ENCODE measurements at places on chromosomes 4 and X.

DNA sequence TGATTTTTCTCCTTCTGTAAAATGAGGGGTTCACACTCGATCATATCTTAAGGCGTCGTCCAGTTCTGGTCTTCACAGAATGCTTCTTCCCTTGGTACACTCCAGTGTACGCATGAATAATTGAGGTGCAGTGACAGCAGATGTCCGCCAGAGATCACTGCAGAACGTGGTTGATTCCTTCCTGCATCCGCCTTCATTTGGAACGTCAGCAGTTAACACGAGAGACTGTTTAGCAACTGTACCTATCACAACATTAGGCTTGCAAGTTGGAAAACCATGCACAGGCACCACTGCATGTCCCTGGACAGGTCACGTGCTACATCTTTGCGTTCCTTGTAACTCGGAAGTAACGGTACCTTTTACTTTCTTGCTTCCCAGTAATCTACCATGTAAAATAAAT, 66.0 kb upstream of the GEMIN8 start:
- DNase-seq, result no peak

GRCh38 chr4:26426892-26427291, 63.4 kb downstream of the CCKAR start:
- DNase-seq, result no peak

- DNase-seq, result peak; percentile 23
These were observed 662 bp downstream of the APBB2 start for GRCh38 chr4:41213625-41214135.

GRCh38 chr4:85499573-85499972, 24.6 kb downstream of the ARHGAP24 start:
- no peak for DNase-seq

- no peak for DNase-seq
These were observed 55.7 kb downstream of the ANTXR2 start for GRCh38 chr4:80017125-80017854.

DNA sequence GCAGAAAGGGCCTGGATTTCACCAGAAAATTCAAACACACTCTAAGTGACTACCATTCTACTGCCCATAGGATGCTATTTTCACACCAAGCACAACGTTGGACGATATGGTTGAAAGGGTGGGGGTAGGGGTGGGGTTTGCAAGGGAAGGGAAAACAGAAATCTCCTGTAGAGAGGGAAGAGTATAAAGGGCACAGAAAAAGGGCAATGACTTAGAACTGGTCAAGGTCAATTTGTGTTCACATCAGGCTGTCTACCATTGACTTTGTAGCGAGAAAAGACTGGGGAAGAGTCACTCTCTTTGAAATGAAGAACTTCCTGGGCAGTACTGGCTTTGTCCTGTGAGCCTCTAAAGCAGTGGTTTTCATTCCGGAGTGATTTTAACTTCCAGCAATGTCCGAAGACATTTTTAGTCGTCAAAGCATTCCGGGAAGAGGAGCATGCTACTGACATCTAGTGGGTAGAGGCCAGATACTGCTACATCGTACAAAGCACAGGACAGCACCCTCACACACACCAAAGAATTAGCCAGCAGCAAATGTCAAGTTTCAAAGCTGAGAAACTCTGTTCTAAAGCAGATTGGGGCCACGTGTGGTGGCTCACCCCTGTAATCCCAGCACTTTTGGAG, 48.4 kb upstream of the SLC7A3 start:
- DNase-seq, result no peak

DNA sequence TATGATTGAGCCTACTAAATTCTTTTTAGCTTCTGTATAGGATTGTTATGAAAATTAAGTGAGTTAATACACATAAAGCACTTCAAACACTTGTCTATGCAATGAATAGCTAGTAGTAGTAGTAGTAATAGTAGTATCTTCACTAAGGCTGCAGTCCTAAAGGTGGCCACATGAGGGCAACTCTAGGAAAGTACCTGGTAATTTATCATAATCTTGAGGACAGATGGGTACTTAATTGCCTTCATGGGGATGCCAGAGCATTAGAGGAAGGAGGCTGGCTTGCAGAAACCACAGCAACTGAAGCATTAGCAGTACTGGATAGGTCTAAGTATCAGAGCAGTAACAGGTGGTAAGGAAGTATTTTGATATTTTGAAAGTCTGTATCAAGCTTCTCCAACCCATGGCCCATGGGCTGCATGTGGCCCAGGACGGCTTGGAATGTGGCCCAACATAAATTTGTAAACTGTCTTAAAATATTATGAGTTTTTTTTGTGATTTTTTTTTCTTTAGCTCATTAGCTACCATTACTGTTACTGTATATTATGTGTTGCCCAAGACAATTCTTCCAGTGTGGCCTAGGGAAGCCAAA, 17.3 kb downstream of the NIPAL1 start:
- DNase-seq, result peak; percentile 24

DNA sequence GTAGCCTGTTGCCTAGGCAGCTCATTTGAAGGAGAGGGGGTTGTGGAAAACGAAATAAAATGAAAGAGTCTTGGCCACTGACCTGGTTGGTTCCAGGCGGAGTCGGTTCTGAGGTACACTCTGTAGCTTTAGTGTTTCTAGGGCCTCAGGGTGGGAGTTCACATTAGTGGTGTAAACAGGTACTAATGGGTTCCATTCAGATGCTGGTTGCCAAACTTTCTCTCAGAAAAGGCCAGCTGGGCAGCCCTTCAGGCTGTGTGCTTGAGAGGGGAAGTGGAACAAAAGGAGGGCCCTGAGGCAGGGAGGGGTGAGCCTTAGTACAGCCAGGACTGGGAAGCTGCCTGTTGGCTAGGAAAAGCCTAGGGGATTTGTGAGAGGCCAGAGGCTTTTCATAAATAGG, 24.8 kb downstream of the NHSL2 start:
- DNase-seq, result no peak

DNA sequence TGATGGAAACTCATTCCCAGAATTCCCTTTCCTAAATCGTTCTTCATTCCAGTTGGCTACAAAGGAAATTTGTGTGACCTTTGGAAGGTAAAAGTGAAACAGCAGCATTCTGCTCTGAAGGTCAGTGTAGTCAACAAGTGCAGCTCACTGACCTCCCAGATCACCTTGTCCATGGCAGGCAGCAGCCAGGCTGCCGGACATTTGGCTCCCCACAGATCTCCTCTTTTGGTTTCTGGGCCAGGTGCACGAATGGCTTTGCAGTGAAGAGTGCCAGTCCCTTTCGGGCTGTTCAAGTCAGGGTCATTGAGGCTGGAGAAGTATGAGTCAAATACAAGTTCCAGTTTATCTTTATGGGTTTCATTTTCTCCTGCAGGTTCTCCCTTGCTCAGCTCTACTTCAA, 14.3 kb downstream of the GPRIN3 start:
- DNase-seq, result no peak

- DNase-seq, result no peak
These were observed 460.6 kb downstream of the NAF1 start for GRCh38 chr4:162706051-162706450.

GRCh38 chr4:25727711-25728493, 72.3 kb downstream of the SLC34A2 start:
- DNase-seq, result no peak

DNA sequence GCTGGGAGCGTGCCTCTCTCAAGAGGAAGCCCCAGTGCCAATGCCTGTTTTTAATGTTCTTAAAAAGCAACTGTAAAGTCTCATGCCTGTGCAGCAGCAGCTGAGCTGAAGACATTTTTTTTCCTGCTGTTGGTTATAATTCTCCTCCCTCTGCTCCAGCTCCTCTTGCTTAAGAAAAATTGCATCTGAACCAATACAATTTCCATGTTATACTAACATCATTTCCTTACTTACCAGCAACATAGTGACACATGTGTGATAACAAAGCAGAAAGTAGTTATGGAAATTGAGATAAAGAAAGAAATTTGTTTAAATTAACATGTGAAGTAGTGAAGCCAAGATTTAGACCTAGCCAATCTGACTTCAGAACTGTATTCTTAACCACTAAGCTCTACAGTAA, 101.4 kb downstream of the TBC1D19 start:
- DNase-seq, result no peak

DNA sequence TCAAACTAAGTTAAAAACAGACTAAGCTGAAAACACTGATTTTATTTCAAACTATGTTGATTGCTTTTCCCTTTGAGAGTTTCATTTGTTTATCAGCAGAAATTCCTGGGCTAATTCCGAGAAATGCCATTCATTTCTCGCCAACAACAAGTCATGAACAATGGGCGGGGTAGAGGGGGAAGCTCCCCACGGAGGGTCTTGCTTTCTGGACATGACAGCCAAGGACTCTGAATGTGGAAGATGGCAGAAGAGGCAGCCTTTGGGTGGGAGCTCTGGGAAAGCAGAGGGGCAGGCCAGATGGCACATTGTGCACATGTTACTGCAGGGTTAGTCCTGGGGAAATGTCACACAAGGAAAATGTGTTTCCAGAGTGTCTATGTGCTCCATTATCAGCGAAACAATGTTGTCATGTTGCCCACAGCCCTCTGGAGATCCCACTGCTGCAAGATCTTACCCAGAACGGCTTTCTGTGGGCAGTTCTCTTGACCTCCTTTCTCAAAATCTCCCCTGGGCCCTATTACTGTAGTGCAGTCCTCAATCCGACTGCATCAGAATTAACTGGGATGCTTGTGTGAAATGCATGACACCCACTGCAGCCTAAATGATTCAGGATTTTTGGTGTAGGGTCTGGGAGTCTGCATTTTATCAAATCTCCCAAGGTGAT, 45.0 kb downstream of the CHRDL1 start:
- DNase-seq, result no peak

DNA sequence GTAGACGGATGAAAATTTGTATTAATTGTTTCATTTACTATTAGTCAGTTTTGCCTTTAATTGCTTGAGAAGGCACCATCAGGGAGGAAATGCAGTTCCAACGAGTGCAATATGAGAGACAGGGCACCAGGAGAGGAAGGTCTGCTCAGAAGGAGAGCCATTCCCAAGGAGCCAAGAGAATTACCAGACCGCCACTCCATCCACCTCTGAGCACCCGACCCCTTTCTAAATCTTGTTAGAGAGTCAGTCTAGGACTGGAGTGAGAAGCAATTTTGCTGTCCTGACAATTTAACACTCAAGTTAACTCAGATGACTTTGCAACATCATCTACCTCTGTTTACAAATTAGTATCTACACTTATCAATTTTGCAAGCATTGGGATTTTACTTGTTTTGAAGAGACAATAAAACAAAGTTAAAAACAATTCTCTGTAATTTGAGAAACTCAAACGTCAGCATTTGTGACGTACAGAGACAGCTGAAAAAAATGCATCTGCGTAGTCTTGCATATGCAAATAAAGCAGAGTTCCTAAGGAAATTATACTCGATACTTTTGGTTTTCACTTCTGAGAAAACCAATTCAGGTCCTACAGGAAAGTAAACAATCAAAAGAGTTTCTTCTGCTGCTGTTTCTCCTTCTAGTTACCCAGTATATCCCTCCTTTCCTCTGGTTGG, 1704.7 kb upstream of the TENM3 start:
- DNase-seq, result no peak

DNA sequence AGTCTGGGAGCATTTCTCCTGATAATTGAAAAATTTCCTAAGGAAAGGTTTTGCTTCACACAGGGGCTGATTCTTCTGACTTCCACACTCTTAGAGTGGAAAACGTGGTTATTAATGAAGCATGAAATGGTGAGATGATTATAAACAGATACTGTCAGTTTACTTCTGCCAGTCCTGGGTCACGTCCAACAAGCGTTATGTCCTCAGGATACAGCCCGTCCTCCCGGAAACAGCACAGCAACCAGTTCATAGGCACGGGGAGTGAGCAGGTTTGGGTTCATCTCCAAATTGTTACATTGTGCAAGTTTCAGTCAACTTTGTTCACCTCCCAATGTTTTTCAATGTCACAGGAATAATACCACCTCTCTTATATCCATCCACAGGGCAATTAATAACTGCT, 98.8 kb downstream of the NPNT start:
- DNase-seq, result no peak

DNA sequence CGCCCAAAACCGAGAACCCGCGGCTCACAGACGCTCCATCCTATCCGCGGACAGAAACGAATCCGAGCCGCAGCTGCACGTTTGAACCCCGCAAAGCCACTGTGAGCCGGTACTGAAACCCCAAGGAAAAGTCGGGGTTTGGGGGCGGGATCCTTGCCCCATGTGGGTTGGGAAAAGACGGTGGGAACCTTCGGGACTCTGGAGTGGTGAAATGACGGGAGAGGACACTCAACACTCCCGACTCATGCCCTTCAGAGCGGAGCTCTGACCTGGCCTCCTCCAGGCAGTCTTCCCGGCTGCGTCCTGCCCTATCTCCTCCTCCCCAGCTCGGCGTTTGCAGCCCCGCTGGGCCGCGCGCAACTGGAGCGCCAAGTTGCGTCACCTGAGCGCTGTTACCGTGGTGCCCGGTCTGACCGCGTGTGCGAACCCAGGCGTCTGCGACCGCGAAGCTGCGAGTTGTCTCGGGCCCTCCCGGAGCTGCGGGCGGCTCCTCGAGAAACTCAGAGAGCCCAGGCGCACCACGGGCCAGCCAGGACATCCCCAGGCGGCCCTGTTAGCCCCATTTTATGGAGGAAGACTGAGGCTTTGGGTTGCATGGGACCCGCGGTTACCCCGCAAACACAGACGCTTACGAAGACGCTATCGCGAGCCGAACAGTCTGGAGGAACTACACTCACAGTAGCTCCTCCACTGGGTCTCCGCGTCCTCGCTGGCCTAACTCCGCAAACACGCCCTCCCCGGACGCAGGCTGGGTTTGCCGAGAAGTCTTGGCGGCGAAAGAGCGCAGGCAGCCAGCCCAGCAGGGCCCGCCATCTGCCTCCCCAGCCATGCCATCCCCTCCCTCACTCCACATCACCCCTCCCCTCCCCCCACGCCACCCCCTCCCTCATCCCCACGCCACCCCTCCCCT, 20.3 kb upstream of the HMX1 start:
- no peak for DNase-seq

GRCh38 chrX:141220342-141221008, 21.8 kb downstream of the SPANXC start:
- DNase-seq, result no peak

DNA sequence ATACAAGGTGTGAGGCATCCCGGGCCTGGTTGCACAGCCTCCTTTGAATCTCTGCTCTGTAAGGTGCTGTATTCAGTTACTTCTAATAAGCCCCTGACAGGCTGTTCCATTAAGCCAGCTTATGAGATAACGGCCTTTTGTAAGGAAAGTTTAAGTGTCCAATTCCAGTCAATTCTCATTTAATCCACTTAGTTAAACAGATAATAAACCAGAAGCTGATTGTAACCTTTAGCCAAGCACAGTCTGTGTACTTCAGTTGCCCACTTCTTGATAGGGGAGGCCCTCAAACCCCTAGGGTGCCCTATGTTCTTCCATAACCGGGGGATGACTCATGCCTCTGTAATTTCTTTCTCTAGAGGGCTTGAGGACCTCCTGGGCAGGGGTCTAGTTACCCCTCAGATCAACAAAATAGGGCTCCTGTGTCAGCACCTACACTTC, 63.4 kb downstream of the RASL11B start:
- no peak for DNase-seq

- no peak for DNase-seq
These were observed 18.5 kb upstream of the TET2 start for GRCh38 chr4:105128208-105128607.

GRCh38 chrX:23993012-23993633, 33.9 kb downstream of the KLHL15 start:
- no peak for DNase-seq

GRCh38 chr4:27293831-27294230, 433.2 kb downstream of the STIM2 start:
- no peak for DNase-seq
